ENCODE measurements at places on chromosomes 3 and 15. TPM values are rescaled to one million over a fixed set of nuclear protein-coding genes. Genes with fewer than 3 reads are reported as not detected.
A peak's percentile ranks its signal among the peaks of the same experiment; 100 is the strongest.

Gene GPR62
- polyA plus RNA-seq: 0.05 TPM

Gene GATA2
- polyA plus RNA-seq: 4.5 TPM

DNA sequence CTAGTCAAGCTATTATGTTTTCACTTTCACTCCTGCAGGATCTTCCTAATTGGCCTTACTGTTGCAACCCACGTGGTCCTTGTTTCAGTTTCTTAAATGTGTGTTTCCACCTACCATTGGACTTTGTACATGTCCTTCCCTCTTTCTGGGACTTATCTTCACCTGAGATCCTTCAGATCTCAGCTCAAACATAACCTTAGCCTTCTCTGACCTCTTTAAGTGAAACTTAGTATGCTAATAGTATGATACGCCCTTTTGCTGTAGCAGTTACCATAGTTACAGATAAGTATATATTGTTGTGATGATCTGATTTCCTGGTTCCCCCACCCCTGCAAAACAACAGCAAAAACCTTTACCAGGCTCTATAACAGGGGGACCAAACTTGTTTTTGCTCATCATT, 35.2 kb downstream of the U2SURP start:
- peak; percentile 10 for DNase-seq

GRCh38 chr3:173584093-173584837, 186.7 kb downstream of the NLGN1 start:
- DNase-seq: peak; percentile 1

DNA sequence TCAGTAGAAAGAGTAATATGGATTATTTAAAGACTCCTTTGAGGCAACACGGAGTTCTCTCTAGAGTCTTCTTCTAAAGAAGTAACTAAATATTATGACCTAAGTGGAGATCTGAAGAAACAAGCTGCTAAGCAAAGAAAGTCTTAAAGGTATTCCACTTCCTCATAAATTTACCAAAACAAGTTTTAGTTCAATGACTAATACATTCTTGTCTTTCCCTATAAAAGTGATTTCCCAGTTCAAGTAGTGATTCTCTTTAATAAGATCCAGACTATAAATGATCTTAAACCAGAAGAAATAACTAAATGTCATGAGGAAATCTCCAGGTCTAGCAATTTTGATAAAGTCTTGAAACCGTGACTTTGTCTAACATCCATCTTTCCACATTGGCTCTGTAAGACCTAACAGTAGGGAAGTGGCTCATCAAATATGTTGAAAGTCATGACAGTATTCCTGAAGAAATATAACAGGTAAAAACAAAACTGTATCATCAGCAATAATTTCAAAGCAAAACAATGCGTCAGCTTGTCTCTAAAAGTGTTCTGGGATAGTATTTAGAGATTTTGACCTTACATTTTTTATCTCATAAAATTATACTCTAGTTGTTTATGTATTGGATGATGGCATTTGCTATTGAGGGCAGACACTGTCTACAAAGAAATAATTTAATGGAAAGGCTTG, 51.8 kb upstream of the NEDD4 start:
- no peak for DNase-seq
